RCC 7860 (cell line): ENCODE measurements at places on chromosomes 1 and 21.

DNA sequence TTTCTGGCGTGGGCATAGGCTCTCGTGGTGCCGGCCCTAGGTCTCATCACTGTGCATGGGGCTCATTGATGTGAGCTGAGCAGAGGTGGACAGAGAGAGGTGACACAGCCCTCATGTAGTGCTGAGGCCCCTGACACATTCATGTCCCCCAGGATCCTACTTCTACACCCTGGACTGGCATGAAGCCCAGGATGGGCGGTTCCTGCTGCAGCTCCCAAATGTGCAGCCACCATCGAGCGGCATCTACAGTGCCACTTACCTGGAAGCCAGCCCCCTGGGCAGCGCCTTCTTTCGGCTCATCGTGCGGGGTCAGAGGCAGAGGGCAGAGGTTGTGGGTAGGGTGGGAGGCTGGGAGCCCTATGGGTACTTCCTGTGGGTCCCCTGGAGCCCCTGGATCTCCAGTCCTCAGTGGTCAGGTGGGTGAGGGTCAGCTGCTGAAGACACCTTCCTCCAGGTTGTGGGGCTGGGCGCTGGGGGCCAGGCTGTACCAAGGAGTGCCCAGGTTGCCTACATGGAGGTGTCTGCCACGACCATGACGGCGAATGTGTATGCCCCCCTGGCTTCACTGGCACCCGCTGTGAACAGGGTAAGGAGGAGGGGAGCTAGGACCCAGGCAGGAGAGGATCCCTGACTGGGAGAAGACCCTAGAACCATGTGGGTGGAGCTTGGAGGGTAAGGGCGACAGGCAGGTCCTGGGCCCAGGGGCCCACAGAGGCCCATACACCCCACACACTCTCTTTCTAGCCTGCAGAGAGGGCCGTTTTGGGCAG is 6.1 kb downstream of the TIE1 start:
- DNase-seq: no peak

- no peak for DNase-seq
Observed at GRCh38 chr1:219120624-219121544, 52.8 kb upstream of the LYPLAL1 start.

DNA sequence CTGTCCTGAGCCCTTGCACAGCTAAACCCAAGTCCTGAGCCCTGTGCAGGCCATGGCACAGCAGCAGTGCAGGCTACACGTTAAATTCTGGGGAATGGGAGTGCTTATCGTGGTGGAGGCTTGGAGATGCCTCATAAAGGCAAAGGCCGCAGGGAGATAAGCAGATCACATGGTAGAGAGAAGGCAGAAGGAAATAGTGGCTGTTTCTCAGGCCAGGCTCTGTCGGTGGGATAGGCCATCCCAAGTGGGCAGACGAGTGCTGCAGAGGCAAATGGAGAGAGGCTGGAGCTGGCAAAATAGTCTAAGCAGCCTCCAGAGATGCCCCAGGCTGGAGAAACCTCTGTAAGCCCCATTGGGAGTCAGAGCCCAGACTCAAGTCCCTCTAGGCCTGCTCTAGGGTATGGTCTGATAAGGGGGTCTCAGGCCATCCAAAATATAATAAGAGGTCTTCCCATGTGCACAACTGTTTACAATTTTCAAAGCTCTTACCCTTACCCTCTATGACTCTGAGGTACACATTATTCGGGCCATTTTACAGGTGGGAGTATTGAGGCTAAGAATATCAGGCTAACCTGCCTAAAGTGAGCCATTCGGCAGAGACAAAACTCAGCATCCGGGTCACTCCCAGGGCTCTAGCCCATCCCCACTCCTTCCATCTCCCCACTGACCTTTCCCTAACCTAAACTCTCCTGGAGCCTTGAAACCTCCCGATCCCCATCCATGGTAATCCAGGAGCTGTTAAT is 79.6 kb downstream of the NKAIN1 start:
- no peak for DNase-seq

- no peak for DNase-seq
Observed at GRCh38 chr1:154971341-154971998, 923 bp upstream of the SHC1 start.

DNA sequence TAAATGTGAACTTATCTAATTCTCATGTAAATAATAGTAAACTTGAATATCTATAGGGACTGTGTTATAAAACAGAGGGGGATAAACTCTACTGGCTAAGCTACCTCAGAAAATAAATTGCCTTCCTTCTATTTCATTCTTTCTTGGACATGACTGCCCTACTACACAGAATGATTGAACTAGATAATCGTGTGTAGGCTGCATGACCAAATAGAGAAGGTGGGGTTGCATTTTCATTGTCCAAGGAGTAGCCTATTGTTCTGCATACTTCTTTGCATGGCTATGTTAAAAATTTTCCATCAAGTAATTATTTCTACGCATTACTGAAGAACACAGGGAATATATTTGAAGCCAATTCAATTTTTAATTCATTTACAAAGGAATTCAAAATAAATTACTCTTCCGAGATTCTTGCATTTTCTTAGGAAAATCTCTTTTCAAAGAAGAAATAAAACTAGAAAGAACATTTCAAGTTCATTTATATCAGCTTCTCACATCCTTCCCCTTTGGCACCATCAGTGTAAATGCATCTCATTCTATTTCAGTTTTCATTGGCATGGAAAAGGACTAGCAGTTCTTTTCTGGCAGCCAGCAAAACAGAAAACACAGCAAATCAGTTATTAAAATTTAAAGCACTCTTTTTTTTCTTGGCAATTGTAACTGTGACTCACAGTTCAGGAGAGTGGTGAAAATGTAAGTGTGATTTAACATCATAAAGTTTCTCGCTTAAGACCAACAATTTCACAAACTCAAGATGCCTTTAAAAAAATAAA is 714.7 kb downstream of the NCAM2 start:
- DNase-seq: no peak

DNA sequence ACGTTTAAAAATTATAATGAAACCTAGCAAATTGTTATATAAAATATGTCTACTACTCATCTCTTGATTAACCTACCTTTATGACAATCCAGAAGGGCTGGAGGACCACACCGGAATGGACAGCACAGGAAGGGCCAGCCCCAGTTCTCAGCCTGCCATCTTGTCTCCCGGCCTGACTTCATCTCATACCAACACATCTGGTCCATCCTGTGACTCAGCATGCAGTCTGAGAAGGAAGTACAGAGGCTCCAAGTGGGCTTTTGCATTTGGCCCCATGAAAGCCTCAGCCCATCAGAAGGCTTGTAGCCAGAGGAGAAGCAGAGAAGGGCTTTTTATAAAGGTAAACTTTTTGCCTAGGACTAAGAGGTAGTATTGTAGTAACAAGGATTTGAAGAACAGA is 436.6 kb downstream of the MRPL39 start:
- no peak for DNase-seq

DNA sequence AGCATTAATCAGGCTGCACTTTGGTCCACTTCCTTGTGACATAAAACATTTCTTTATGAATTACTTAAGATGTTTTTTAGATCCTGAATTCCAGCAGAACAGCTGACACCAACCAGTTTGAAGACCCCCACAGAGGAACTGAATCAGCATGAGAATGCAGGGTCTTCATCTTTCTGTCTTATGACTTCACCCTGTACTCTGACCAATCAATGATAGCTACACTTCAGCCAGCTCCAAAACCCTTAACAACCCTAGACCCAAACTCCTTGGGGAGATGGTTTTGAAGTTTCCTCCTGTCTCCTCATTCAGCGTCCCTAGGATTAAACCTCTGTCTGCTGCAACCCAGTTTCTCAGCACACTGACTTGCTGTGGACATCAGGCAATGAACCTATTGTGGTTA is 175.0 kb downstream of the CTH start:
- DNase-seq: no peak

DNA sequence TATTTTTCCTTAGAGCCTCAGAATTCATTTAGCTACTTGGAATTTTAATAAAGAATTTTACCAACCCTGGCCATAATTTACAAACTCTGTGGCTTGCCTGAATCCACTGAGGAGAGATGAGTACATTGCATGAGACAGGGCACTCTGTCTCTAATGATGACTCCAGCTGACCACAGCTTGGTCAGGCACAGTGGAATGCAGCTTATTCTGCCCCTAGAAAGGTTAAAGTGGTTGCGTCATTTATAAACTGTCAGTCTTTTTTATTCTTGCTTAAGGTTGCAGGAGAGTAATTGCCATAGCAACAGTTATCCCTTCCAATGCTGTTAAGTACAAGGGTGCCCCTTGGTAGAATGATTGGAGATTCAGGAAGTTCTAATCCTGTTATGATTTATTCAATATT is 28.3 kb downstream of the PDE4B start:
- peak; percentile 97 for DNase-seq

DNA sequence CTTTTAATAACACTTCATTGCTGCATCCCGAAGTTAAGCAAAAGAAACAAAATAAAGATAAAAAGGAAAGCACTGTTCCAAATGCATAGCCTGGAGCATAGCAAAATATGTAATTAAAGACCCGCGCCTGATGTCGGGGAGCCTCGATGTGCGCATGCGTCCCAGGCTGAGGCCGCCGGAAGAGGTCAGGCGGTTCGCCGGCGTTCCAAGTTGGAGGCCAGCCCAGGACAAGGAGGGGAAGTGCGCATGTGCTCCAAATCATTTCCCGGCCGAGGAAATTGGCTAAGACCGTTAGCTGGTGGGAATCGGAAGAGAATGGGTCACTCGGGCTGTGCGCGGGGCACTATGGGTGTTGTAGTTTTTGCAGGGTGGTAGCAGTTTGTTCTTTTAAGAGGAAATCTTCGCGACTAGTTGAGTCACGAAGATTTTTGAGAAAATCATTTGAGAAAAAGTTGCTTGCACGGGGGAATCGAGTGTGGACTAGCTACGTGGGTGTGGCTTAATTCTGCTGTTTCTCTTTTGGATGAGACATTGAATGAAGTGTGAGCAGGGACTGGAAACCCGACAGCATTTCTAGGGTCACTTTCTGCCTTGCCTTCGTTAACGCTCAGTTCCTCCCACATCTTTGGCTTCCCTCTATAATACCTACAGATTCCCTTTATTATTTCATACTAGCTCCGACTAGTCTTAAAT is 31.0 kb upstream of the CD1D start:
- DNase-seq: peak; percentile 91

DNA sequence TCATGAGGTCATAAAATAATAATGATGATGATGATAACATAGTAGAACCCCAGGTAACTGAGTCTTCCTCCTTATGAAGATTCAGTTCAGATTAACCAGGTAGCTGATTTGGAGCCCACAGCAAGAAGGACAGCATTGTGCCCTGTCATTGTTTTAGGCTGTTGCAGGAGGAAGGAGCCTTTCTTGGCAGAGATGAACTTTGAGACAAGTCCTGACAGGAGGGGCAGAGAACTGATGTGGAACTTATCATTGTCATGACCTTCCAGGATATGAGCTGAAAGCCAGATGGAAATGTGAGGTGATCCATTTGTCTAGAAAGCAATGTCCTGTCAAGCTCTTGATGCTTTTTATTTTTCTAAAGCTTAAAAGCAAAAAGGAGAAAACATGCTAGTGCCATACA is 132.6 kb upstream of the COA6 start:
- no peak for DNase-seq

DNA sequence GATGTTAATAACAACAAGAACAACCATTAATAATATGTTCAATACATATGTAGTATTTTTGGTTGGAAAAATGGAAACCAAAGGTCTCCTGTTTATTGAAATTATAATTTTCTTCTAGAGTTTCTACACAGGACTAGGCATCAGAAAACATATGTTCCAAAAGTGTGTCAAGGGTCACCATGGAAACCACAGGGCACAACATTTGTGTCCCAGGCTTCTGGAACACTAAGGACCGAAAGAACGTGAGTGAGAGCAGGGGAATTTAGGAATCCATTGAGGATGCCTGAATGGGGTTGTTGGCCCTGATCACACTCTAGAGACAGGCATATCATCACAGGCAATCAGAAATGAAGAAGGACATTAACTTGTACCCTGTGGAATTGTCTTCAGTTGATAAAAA is 7.5 kb upstream of the CDC14A start:
- DNase-seq: no peak

DNA sequence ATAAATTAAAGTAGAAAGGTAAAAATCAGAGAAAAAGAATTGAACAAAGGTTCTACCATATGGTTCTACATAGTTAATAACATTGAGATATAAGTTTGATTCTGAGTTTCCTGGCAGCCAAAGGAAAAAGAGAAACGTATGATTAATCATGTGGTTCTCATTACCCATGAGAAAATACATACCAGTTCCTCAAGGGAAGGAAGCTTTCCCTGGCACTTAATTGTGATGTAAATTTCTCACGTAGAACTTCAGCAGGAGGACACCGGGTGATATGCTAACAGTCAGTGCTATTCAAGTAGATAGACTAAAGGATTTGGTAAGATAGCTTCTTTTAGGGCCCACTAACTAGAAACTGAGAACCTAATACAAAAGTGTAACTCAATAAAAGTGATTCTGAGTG is 218.5 kb downstream of the NFIA start:
- no peak for DNase-seq

- DNase-seq: no peak
Observed at GRCh38 chr1:3530086-3530925, 75.8 kb downstream of the ARHGEF16 start.

DNA sequence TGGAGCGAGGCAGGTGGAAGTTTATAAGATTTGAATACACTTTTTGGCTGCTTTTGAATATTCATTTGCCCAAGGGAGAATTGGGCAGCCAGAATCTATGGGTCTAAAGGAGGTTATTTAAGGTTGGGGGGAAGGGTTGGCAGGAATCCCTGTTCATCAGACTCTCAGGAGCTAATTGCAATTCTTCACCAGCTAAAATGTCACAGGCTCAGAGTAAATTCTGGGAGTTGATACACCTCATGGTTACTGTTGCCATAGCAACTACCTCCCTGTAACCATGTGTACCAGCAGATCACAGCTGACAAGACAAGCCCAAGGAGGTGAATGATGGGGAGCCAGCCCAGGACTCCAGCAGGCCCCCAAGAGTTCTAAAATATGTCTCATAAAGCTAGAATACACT is 75.5 kb downstream of the CAMK2N1 start:
- DNase-seq: no peak

DNA sequence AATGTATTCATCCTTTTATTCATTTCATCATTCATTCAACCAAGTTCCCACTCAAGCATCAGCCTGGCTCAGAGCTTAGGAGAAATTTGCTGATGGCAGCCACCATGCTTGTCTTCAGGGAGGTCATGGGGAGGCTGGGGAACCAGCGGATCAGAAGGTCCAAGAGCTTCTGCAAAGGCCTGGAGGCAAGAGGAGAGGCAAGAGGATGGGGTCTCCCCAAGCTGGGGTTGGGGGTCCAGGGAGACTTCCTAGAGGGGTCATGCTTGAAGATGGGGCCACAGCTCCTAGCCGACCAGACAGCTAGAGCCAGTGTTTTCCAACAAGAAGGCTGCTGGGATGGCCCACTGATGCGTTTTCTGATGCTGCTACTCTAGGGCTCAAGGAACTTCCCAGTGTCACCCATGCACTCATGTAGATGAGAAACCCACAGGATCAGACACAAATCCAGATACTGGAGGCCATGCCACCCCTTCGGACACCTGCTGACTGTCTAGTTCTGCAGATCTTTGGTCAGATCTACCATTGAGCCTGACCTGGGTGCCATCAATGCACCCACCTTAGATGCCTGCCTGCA is 315.2 kb downstream of the AJAP1 start:
- DNase-seq: no peak
